SJCRH30 (cell line): ENCODE measurements at places on chromosomes 12 and 14. TPM values are rescaled to one million over a fixed set of nuclear protein-coding genes. Genes with fewer than 3 reads are reported as not detected.

- peaks cover 45% of the 10 kb centered on the region for H3K4me1 ChIP-seq
- no peaks in the 10 kb centered on the region for H3K27me3 ChIP-seq
- H3K4me3 ChIP-seq, result no peak overlapping the region
- 0 out of 2 replicates have a peak, but pooled peaks cover 4% of the 10 kb centered on the region for H3K36me3 ChIP-seq
- no peak overlapping the region for H3K27ac ChIP-seq
These were observed 8.5 kb downstream of the CTDSP2 start for GRCh38 chr12:57837864-57838562.

DNA sequence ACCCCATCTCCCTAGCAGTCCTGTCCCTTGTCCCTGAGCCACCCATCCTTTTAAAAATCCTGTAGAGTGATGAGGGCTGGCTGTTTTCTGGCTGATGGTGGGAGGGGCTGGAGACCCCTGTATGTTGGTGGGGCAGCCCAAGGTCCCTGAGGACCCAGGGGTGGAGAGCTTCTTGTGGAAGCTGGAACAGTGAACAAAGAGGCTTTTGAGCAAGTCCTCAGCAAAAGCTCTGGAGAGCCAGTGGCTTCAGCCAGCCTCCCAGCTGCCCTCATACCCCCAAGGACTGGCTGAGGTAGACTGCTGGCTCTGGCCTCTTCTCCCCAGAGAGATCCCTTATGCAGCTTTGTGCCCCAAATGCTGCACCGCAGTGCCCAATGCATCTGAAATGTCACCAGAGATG is 29.2 kb upstream of the COL2A1 start:
- no peak for DNase-seq
- peaks cover 5% of the 10 kb centered on the region; the same call in 1 of the 2 replicates for H3K4me1 ChIP-seq
- H3K27ac ChIP-seq, result no peak overlapping the region

DNA sequence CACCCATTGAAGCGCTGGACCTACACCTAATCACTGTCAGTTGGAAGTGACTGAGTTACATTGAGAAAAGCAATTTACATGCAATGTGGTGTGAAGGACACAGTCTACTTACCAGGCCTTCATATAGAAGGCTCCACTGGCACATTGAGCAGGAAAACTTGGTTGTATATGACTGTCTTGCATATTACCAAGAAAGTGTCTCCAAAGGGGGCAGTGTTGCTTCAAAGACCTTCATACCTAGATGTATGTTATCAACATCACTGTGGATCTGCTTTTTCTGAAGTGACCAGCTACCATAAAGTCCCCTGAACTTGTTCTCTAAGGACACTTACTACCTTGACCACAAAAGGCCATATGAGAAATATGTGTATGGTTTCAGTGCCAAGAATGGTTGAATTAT is 64.1 kb downstream of the NELL2 start:
- H3K36me3 ChIP-seq, result no peaks in the 10 kb centered on the region
- H3K4me1 ChIP-seq, result no peaks in the 10 kb centered on the region

DNA sequence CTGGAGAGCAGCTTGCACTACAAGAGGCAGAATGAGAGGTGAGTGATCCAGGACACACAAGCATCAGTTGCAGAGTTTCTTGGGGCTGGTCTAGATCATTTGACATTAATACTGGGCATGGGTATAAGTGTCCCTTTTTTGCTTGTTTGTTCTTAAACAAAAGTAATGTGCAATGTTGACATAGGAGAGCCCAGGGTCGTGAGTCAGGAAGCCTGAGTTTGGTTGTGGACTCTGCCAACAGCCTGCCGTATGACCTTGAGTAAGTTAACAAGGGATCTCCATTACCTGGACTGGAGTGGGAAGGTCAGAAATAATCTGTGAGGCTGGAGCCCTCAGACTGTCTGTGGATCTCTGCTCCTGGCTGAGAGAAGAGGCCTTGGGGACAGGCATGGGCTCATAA is 170.3 kb downstream of the KCNA5 start:
- no peaks in the 10 kb centered on the region for H3K27me3 ChIP-seq
- DNase-seq, result no peak
- H3K4me1 ChIP-seq, result no peaks in the 10 kb centered on the region
- no peak overlapping the region for H3K4me3 ChIP-seq
- no peaks in the 10 kb centered on the region for H3K36me3 ChIP-seq

- H3K4me3 ChIP-seq, result peak overlapping the region; percentile 97
These were observed 941 bp upstream of the PPP1CC start for GRCh38 chr12:110743571-110744093.

CRIP2 gene
- total RNA-seq, result 68.2 and 71.7 TPM in 2 replicates
